Activated CD4-positive, alpha-beta T cell treated with anti-CD3 and anti-CD28 coated beads, Interleukin-2, amount 50 U/mL, for 1 hour (primary cell): ENCODE measurements at places on chromosomes 7 and 10.

- DNase-seq, result no peak
Measured at GRCh38 chr10:78349911-78350663, 316.4 kb downstream of the RPS24 start.

DNA sequence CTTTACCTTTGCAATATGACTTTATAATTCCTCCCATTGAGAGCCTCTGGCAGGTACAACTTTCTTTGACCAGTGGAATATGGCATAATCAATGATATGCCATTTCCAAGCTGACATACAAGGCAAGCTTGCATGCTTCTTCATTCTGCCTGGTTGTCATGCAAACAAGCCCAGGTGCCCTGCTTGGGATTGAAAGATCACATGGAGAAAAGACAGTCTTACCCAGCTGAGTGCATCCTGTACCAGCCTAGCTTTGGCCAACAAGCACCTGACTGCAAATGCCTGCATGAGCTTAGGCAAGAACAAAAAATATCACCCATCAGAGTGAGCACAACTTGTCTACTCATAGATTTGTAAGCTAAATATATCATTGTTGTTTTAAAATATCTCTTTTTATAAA is 82.9 kb upstream of the KCND2 start:
- DNase-seq, result no peak

DNA sequence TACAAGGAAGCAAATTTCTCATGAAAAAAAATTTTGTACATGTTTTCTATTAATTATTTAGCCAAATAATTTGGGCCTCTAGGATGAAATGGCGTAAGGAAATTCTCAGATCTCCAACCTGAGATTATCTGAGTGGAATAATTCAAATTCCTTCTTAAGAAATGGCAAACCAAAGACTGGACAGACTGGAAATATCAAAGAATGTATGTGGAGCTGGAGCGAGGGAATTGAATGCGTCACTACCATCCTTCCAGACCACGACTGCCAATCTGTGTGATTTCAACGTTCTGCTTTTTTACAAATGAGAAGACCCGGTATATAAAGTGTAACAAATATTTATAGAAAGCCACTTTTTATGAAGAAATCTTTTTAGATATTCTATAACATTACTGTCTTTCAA is 12.4 kb upstream of the BLNK start:
- no peak for DNase-seq

DNA sequence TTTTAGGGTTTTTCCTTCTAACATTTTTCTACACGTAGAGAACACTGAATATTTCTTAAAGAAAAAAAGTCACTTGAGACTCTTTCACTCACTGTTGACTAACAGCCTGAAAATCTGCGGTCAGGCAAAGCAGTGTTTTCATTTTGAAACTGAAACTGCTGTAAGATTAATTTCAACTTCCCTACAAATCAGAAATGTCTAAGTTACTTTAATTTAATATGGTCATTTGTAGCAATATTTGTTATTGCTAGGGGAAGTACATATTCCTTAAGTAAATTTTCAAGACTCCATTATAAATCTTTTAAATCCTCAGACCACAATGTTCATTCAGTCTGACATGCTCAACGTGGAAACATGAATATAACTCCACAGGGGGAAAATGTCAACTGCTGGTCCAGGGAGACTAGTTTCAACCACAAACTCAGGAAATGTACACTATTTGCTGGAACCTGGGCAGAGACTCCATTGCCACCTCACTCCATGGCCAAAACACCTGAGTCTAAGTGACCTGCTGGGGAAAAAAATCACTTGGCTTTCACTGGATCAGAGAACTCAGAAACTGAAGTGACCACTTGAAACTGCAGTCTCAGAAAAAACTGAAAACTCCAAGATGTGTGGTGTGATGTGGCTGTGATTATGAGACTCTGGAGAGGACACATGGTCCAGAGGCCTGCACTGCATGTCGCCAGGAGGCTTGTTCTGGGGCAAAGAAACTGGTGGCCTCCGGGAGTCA is 161.2 kb downstream of the TAX1BP1 start:
- no peak for DNase-seq

DNA sequence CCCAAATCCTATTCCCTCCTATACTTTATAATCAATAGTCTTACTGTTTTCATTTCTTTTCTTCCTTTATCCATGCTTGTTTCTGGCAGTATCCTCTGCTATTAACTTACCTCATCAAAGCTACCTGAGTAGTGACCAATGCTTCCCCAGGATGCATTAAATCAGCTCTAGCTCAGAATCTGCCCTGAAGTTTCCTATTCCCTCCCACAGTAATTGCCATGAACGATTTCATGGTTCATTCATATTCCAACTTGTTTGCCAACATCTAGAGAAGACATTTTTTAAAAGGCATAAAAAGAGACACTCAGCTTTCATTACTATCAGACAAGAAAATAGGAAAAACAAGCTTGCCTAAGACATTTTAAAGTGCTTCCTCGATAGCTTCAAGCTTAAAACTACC is 42.3 kb downstream of the COA1 start:
- DNase-seq, result no peak

DNA sequence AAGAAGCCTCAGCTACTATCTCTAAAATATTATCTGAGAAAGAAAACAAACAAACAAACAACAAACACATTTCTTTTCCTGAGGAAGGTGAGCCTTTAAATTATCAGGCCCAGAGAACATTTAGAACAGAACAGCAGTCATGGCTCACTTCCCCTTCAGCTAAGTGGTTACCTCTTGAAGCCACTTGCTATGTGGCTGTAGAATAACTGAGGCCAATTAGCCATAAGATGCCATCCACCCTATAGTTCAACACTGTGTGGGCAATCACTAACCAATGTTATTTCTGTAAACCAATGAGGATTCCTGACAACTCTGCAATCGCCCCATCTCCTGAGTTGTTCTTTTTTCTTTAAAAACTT is 3.7 kb upstream of the UPP1 start:
- no peak for DNase-seq

GRCh38 chr10:127034790-127035189 is 129.6 kb downstream of the DOCK1 start:
- DNase-seq, result no peak

GRCh38 chr7:139702313-139702731 is 75.5 kb downstream of the HIPK2 start:
- DNase-seq, result no peak

DNA sequence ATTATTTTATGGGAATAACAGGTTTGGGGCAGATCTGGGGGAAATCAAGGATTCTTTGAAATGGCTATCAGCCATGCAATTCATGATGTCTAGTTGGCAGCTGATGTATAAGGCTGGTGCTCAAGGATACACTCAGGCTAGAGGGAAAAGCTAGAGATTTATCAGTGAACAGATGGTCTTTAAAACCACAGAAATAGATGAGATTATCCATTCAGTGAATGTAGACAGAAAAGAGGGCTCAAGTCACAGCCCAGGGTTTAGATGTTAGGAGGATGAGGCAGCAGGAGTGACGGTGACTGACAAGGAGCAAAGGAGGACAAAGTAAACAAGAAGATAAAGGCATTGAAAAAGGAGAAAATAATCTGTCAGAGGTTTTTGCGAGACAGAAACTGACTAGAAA is 238.7 kb downstream of the CDK14 start:
- DNase-seq, result no peak

- DNase-seq, result no peak
Measured at GRCh38 chr10:121199081-121199480, 347.9 kb downstream of the WDR11 start.

GRCh38 chr10:15169555-15170401 is 1.3 kb upstream of the NMT2 start:
- peak; percentile 39 for DNase-seq

DNA sequence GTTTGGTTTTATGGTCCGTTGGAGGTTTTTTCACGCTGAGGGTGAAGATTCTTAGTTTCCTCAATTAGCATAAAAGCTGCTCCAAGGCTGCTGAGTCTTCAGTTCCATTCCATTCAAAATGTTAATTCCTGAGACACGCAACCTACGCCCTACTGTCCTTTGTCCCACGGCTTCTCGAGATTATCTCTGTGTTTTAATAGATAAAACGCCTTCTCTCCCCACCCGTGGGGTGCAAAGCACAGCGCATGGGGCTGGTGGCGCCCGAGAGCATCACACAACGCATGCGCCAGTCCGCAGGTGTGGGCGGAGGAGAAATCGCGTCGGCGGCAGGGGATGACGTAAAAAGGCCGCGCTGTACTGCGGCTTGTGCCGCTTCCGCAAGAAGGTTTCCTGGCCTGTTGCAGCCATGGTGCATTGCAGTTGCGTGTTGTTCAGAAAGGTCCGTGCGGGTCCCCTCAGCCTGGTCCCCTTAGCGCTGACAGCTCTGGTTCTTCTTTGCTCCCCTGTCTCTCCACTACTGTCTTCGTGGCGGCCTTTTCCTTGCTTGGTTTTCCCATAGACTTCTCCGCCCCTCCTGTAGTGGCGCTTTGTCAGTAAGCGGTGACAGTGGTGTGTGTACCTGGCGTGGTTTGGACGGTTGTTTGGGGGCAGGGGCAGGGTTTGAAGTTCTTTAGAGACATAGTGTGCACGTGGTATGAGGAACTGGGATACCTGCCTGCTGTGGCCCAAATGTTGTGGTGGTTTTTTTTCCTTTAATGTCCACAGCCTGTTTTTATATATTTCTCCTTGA is at the start of gene GTPBP10:
TSS of gene GTPBP10 (plus strand) at position 381 of the 790 bp plus-strand sequence. CDS start at position 407, 26 bp downstream.
- peak; percentile 94 for DNase-seq

DNA sequence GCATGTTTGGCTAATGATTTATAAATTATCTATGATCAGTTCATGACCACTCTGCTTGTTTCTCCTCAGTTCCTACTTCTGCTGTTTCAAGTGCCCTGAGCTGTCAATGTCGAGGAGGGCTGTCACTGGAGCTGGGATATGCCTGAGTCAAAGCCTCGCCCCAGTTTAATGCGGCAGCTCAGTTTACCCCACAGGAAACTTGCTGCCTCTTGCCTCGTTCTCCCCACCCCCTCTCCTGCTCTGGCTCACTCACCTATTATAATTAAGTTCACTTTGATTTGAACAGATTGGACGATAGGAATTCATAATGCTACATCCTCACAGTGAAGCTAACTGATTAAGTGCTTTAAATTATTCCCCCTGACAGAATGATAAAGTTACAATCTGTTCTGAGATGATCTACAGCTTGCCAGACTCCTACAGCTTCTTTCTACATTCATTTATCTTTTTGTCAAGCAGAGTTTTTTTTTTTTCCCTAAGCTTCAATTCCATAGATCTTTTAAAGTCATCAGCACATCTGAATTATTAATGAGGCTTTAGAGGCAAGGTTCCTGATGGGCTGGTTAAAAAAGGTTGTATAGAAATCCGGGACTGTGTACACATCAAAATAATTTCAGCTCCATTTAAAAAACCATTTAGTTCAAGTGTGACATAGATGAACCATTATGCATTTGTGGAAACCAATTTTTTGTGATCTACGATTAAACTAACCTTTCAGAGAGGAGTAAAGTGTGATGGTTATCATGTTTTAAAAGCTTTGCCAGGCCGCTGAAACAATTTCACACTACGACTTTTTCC is 758.3 kb downstream of the KCNMA1 start:
- no peak for DNase-seq

- no peak for DNase-seq
Measured at GRCh38 chr7:25659841-25660240, 431.6 kb upstream of the NPVF start.

GRCh38 chr7:140584195-140584851 is 56.3 kb downstream of the DENND2A start:
- DNase-seq, result no peak

- no peak for DNase-seq
Measured at GRCh38 chr10:113073549-113074189, 123.6 kb downstream of the TCF7L2 start.

DNA sequence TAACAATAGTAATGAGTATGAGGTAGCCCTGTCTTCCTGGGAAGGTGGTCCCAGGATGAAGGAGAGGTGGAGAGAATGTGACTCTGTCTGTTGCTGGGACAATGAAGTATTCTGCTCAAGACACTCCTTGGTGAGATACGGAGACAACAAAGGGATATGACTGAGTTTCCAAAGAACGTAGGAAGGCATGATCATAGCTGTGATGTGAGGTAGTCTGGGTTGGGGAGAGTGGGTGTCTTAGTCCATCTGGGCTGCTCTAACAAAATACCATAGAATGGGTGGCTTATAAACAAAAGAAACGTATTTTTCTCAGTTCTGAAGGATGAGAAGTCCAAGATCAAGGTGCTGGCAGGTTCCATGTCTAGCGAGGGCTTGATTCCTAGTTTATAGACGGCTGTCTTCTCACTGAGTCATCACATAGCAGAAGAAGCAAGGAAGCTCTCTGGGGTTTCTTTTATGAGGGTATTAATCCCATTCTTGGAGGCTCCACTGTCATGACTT is 84.9 kb upstream of the RHOBTB1 start:
- DNase-seq, result no peak

DNA sequence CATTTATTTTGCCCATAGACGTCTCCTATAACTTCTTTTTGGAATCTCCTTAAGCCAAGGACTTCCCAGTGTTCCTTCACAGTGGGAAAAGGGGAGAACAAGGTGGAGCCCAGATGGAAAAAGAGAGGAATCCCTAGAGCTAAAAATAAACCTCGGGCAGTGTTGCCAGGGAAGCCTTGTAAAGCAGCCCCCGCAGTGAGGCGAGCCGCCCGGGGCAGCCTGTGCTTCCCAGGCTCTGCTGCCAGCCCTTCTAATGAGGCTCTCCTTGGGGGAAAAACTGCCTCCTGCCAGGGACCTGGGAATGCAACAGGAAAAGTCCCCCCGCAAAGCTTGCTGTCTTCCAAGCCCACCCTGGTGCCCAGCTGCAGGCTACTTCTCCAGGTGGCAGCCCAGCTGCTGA is 71.7 kb downstream of the SH3PXD2A start:
- DNase-seq, result no peak

GRCh38 chr7:5693529-5693928 is 87.9 kb downstream of the RNF216 start:
- no peak for DNase-seq

DNA sequence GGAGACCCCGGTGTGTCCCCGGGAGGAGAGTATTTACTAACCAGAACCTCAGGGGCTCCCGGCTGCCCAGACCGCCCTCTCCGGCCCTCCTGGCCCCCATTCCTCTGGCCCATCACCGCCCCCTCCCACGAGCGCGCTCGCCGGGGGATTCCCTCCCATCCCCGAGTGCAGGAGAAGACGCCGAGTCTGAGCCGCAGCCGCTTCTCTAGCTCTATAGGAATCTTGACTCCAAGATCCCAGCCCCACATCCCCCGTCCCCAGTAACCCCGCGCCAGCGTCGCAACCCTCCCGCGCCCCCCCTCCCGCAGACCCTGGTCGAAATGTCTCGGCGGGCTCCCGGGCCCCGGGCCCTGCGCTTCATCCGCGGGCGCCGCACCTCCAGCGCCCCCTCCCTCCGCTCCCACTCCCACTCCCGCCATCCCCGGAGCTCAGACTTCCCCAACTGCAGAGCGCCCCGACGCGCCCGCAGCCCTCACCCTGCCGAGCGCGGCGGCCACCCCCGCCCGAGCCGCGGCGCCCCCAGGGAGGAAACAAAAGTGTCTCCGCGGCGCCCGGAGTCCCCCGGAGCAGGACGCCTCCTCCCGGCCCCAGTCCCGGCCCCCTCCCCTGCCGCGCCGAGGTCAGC is 541 bp downstream of the ELMO1 start:
- no peak for DNase-seq

DNA sequence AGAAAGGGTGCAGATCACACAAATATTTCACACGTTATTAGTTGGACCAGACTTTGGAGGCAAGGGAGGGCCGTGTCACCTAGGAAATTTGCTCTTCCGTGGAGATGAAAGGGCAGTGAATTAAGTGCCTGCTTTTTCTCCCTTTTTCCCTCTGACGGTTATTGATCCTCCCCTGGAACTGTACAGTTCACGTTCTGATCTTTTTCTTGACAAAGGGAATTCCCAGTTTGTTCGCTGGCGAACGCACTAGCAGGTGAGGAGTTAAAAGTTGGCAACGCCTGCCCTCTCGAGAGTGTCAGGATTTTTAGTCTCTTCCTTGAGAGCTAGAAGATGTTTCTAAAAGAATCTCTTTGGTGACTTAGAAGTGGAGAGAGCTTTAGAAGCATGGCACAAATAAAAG is 111.5 kb downstream of the TCF7L2 start:
- DNase-seq, result no peak
